ENCODE measurements at places on chromosomes 5 and 9.

- DNase-seq = no peak
These were observed 105.5 kb upstream of the KLF4 start for GRCh38 chr9:107594908-107595530.

GRCh38 chr5:175696139-175696854 lies 38.4 kb downstream of the HRH2 start:
- no peak for DNase-seq

DNA sequence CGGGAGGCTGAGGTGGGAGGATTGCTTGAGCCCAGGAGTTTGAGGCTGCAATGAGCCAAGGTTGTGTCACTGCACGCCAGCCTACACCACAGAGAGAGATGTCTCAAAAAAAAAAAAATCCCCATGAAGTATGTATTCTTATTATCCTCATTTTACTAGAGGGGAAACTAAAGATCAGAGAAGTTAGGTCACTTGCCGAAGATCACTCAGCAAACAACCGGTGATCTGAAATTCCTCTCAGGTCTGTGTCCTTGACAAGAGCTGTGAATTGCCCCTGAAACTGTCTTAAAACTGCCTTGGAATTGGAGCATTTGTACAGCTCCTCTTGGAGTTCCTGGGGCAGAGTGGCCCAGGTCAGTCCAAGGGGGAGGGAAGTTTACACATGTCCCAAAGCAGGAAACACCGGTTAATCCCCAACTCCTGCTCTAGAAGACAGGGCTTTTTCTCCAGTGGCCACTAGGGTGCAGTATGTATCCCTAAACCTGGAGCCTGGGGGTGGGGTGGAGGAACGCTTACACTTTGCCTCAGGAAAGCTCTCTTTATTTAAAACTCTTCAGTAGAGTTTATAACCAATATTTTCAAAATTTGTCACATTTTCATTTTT lies 27.6 kb downstream of the AQP7 start:
- peak; percentile 36 for DNase-seq

DNA sequence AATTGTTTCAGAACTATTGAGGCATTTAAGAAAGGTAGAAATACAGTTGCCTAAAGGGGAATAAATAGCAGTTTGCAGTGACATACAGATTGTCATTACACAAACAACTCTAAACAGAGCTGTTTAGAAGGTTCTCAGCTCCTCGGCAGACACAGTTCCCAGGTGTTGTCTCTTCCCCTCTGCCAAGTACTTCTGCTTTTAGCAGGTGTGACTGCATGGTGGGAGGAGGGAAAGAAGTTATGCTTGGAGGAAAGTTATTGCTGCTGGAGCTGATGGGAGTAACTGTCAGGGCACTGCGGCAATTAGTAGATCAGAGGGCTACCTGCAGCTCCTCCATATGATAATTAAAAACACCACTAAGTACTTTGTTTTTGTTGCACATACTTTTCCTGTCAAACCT lies 14.5 kb downstream of the EDIL3 start:
- DNase-seq = no peak

GRCh38 chr5:79408028-79408427 lies 105.9 kb downstream of the HOMER1 start:
- no peak for DNase-seq

DNA sequence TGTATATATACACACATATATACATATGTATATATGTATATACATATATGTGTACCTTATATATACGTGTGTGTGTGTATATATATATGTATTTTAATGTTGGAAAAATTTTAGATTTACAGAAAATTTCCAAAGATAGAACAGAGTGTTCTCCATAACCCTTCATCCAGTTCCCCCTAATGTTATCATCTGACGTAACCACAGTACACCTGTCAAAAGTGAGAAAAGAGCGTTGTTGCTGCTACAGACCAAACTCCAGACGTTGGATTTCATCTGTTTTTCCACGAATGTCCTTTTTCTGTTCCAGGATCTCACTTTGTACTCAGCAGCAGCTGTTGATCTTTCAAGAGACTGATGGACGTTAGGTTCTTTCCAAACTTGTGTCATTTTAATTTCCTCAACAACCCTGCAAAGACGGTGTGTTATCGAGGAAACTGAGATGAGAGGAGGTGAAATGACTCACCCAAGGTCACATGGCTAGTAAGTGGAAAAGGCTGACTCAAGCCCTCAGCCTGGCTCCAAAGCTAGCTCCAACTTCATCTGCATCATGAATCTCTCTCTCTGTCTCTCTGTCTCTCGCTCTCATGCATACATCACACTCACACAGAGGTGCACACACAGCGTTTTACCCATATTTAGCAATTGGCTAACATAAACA lies 17.0 kb upstream of the NTNG2 start:
- DNase-seq = no peak

Data from fibroblast of skin of left biceps (primary cell).